ENCODE measurements at places on chromosomes 1 and 21.

GRCh38 chr1:10880063-10880462, 83.6 kb upstream of the CASZ1 start:
- DNase-seq: no peak

DNA sequence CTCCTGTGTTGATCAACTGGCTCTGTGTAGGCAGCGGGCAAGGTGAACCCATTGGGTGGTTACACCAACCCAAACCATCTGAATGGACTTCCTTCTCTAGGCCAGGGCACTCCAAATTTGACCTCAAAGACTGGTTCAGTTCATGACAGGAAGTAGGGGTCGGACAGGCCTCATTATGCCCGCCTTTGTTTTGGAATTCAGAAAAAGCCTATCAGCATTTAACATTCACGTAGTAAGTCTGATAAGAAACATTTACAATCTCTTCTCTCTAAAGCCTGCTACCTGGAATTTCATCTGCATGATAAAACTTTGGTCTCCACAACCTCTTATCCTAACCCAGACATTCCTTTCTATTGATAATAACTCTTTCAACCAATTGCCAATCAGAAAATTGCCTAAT, 97.1 kb upstream of the ETV3 start:
- DNase-seq: no peak

DNA sequence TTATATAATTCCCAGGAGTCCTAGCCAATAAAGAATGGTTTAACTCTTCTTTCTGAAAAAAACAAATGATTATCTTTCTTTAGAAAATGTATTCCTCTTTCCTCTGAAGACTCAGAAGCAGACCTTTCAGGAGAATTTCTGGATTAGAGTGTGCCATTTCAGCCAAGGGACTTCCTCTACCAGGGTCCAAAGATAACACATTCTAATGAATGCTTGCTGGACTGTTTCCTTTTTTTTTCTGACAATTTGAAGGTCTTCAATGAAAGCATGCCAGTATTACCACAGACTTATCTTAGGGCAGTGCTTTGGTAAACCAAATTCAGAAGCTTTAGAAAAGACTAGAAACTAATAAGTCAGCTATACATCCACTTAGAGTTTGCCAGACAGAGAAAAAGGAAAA, 80.5 kb downstream of the RERE start:
- no peak for DNase-seq

DNA sequence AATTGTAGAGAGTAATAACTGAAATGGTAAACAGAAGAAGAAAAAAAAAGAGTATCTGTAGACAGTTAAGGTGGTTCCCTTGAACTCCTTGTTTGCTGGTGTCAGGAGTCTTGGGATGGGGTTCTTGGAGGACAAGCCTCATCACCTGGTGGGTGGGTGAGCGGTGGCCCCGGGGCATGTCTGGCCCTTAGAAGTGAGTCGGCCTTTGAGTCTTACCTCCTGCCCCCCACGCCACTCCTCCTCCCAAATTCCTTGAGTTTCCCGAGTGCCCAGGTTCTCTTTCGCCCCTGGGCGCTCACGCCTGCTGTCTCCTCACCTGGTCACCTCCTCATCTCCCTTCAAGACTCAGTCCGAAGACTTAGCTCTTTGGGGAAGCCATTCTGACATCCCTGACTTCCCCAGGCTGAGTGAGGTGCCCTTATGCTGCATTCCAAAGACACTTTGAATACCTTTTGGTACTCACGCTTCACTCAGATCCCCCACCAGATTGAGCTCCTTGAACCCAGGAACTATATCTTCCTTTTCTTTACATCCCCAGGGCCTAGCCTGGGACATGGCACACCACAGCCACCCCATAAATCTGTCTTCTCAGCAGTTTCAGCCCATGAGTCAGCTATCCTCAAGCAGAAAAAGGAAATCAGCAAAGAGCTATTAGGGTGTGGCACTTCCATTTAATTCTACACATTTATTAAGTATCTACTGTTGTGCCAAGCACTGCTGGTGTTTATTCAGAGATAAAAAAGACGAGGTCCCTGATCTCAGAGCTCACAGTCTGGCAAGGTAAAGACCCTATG, 13.5 kb upstream of the IKBKE start:
- no peak for DNase-seq

DNA sequence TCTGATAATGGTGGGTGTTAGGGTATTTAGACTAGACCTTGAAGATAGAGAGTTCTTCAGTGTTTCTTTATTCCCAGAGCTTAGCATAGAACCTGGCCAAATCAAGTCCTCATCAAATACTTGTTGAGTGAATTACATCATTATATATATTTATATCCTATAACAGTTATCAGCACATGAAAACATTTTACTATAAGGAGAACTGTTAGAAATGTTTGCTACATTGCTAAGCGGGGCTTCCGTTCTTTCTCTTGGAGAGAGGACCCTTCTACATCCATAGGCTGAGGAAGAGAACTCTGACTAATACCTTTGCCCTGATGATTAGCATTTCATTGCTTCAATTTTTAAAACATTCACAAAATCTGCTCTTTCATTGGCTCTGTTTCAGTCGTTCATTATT, 66.5 kb upstream of the NBL1 start:
- no peak for DNase-seq

Measured in activated CD8-positive, alpha-beta memory T cell treated with anti-CD3 and anti-CD28 coated beads for 48 hours (primary cell).